ENCODE measurements at places on chromosomes 12 and 14.

DNA sequence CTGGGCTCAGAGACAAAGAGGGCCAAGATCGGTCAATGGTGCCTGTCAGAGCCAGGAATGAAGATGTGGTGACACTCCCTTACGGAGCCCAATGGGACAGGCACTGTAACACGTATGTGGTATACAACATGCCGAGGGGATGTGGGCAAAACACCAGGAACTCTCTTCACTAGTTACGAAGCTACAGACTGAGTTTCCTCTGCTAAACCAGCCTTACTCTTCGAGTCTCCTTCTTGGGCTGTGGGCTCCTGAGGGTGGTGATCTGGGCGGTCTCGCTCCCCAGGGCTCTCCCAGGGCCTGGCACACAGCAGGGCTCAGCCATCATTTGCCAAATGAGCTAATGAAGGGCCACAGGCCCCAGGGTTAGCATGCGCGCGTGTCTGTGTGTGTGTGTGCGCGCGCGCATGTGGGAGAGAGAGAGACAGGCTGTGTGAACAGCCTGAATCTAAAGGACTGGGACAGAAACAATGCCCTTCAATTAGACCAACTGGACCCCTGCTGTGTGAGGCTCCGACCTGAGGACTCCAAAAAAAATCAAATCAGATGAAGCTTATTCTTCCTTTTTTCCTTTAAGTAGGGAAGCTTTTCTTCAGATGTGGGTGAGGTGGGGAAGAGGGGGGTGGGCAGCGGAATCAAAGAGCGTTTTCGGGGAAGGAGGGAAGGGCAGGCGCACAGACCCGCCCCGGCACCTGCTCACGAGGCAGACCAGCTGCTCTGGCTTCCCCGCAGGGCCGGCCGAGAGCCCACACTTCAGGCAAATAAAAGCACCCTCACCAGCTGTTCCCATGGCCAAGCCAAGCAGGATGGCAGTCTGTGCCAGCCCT is 42.5 kb downstream of the CCDC88C start:
- no peak for DNase-seq

DNA sequence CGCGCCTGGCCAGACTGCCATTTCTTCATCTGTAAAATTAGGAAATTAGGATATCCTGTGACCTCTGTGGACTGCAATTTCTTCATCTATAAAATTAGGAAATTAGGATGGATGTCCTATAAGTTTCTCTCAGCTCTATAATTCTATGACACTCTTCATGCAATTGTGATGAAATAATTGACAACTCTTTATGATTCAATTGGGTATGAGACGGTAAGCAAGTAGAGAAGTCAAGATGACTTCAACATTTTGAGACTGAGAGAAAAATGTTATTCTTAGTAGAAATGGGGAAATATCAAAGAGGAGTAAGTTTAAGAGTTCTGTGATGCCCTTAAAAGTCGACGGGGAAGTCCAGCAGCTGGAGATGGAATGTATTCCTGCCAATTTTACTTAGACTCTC is 12.0 kb downstream of the KIAA0586 start:
- no peak for DNase-seq

DNA sequence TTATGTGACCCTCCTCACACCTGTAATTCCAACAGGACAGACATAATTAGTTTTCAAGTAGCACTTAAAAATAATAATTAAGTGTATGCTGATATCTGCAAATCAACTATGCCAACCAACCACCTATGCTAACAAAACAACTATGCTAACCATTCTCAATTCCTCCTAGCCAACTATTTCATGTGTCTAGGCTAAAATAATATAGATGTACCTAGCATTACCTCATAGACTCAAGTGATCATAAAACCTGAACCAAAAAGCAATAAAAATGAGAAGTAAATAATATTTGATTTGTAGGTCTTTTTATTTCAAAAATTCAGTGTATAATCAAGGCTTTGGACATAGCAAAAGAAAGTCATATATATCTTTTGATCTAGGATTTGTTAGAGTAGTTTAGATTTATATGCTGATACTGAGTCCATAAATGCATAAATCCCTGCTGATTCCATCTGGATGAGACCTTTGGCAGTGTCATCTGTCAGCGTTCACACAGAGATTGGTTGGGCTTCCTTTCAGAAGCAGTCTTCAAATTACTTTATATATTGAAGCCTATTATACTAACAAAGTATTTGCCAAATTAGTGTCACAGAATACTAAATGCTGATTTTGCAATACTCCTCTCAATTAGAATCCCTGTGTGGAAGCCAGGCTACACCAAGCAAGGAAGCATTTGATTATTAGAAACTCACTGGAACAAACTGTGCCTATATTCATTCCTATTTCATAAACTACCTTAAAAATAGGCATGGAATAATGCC is 101.4 kb upstream of the PPM1H start:
- no peak for DNase-seq

- no peak for DNase-seq
Observed at GRCh38 chr14:104362761-104363605, 216.6 kb upstream of the C14orf180 start.

GRCh38 chr14:36226164-36226563 is 49.6 kb upstream of the PTCSC3 start:
- no peak for DNase-seq

- DNase-seq: no peak
Observed at GRCh38 chr12:21528953-21529352, 2.9 kb downstream of the SPX start.

DNA sequence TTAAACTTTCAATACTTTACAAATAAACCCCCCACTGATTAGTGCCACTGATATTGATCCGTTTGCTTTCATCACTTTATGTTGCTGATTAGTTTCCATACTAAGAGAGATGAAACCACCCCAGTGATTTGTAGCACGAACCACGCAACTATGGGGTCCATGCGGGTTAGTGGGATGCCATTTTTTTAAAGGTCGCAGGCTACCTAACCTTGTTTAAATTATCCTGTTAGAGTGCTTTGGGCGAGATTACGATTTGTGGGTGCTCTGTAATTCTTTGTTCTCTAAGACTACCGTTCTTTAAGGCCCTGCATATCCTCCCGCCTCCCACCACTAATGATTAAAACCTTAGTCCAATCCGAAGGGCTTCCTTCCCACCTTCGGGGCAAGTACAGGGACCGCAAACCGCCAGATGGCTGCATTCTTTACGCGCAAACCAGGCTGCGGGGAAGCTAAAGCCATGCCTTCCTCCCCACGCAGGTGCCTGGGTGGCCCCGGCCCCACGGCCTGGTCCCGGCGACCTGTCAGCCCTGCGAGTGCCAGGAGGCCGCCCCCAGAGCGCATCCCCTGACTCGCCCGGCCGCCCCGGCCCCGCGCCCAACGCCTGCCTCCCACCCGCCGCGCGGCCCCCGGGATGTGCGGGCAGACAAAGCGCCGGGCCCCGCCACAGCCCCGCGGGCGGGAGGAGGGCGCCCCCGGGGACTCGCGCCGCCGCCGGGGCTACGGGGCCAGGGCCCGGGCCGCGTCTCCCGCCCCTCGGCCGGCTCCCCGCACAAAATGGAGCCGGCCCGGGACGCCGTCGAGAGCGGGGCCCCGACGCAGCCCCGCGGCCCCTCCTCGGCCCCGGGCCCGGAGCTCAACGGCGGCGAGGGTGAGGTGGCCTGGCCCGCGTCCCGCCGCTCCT is 759 bp downstream of the NFYB start:
- DNase-seq: peak; percentile 36

DNA sequence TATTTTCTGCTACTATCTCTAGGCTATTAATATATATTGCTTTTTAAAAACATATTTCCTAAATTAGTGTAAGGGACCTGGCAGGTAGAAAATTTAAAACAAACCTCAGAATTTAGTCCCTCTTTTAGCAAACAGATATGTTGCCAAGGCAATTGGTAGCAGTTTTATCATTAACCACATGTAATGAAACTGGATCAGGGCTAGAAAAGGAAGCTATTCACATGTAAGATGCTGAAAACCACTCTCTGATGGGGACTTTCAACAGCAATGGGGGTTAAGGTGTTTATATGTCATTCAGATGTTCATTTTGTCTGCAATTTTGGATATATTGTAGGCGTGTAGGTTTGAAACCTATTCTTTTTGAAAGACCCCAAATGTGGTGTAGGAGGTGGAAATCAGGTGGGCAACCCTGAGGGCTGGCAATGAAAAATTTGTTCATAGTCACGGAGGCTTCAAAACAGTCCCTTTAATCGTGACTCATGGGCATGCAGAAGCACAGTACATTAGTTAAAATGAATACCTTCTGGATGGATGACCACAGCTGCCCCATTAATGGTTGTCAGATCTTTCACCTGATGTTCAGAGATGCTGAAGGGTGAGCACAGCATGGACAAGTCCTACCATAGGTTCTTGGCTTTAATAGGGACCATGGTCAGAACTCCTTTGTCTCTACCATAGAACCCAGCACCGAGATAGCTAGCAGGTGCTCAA is 5.9 kb upstream of the PKP2 start:
- no peak for DNase-seq

DNA sequence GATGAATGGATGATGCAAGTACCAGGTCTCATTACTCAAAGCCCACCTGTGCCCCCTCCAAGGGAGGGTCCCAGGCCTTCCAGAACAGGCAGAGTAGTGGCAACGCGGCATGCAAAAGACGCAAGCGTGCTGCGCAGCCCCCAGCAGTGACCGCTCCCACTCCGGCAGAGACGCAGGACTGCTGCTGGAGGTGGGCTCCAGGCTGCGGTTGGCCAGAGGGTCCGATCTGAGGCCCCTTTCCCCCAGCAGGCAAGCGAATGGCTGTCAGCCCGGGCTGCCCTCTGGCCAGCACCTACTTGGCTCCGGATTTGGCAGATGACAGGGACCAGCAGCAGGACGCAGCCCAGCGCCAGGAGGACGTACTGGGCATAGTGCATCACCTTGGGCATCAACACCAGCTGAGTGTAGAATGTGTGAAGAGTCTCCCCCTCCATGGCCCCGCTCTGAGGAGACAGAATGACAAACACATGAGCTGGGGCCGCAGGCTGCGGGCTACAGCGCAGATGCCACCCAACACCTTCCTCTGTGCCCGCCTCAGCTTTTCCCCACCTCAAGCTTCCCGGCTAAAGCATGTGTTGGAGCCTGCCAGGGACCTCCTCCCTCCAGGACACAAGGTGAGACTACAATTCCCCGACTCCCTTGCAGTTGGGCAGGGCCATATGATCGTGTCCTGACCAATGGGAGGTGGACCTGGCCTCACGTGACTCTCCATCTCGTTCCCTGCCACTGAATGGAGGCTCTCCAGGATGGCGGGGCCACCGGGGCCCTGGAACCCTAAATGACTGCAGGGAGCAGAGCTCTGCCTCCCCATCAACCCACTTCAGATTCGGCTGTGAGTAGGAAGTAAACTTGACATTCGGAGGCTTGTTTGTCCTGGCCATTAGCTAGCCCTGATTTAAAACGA is 77.4 kb downstream of the SCARB1 start:
- DNase-seq: peak; percentile 87

DNA sequence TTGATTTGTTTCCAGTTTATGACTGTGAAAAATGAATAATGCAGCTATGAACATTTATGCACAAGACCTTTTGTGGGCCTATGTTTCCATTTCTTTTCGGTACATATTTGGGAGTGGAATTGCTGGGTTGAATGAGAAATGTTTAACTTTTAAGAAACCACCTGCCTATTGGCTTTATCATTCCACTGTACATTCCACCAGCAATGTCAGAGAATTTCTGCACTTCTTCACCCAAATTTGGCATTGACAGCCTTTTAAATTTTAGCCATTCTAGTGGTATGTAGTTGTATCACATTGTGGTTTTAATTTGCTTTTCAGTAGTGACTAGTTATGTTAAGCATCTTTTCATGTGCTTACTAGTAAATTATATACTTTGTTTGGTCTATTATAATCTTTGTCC is 317.0 kb upstream of the TMTC1 start:
- no peak for DNase-seq

GRCh38 chr14:95102680-95103044 is 54.7 kb downstream of the DICER1 start:
- DNase-seq: no peak

- DNase-seq: no peak
Observed at GRCh38 chr12:82383930-82384552, 25.7 kb downstream of the METTL25 start.

DNA sequence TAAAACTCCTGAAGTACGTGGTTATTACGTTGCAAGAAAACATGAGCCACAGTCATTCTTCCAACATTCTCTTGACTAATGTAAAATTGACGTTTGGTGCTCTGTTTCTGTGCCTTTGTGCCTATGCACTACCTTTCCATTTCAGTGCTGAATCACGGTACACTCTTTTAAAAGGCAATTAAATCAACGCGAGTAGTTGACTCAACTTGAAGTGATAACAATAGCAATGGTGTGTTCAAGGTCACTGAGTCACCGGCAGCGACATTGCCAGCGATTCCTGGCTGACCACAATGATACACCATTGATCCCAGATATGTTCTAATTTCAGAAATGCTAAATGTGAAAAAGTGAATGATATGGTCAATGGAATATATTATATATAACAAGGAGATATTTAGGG is 17.8 kb downstream of the AK7 start:
- DNase-seq: no peak

DNA sequence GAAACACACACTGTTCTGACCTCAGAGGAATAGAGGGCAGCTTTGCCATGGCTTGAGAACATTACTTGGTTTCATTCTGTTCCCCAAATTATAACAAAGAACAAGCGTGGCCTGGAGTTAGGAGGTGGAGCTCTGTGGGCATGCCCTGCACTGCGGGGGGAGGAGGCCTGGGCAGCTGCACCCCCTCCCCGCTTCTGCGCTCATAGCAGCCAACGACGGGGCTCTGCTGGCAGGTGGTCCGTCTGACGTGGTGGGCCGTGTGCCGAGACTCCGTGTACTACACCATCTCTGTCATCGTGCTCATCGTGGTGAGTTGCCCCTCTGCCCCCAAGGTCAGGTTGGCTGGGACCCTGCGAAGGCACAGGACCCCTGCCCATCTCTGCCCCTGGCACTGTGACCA is 70.4 kb upstream of the RIN3 start:
- no peak for DNase-seq

DNA sequence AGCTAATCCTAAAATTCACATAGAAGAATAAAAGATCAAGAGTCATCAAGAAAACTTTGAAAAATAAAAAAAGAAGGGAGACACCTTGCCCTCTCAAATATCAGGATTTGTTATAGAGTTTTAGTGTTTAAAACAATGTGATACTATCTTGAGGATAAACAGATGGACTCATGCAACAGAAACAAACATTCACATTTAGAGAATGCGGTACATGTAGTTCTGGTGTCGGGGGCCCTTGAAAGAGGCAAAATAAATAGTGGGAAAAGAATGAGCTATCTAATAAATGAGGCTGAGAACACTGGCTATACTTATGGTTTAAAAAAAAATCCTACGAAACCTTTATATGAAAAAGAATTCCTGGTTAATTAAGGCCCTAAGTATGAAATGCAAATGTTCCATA is 127.7 kb downstream of the LLPH start:
- no peak for DNase-seq

DNA sequence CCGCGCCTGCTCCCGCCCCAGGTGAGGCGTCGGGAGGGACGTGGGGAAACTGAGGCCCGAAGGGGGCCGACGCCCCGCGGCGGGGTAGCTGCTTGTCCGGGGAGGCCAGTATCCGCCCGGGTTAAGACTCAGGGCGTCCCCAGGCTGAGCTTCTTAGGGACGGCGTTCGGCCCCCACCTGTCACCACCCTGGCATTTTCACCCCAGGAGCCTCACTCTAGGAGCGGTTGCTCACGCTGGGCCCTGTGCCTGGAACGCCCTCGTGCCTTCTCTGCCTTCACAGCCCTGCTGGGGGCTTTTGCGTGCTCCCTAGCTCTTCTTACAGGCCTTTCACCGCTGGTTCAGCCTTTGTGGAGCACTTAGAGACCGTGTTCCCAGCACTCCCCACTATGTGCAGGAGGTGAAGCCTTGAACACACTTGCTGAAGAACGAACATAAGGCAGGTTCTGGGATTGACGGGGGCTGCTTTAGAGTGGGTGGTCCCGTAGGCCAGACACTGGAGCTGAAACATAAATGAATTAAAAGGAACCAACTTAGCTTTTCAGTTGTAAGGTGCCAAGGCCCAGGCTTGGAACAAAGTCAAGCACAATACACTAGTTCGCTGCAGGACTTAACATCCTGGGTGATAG is 601 bp downstream of the ZNF839 start:
- DNase-seq: no peak

All from WTC11 (cell line).